ENCODE measurements at places on chromosomes 12 and 14. TPM values are rescaled to one million over a fixed set of nuclear protein-coding genes. Genes with fewer than 3 reads are reported as not detected.

Gene RPGRIP1
- total RNA-seq = not detected

- H3K27ac ChIP-seq = no peak overlapping the region
- H3K4me1 ChIP-seq = no peaks in the 10 kb centered on the region
- no peaks in the 10 kb centered on the region for H3K27me3 ChIP-seq
- H3K4me3 ChIP-seq = no peak overlapping the region
- DNase-seq = no peak
- H3K36me3 ChIP-seq = no peaks in the 10 kb centered on the region
Measured at GRCh38 chr12:103854372-103854973, 13.4 kb upstream of the NT5DC3 start.

- no peaks in the 10 kb centered on the region for H3K36me3 ChIP-seq
- no peak overlapping the region for H3K4me3 ChIP-seq
- no peaks in the 10 kb centered on the region for H3K27me3 ChIP-seq
Measured at GRCh38 chr12:46230306-46230705, 38.5 kb downstream of the SLC38A1 start.

Gene NAA30
- 16.5 TPM for total RNA-seq

Gene FAM186B
- 0.23 TPM for total RNA-seq

- no peak overlapping the region for H3K27ac ChIP-seq
- H3K36me3 ChIP-seq = no peaks in the 10 kb centered on the region
- no peak overlapping the region for H3K4me3 ChIP-seq
- H3K27me3 ChIP-seq = no peaks in the 10 kb centered on the region
- DNase-seq = peak; percentile 72
Measured at GRCh38 chr14:32252030-32252670, 49.1 kb upstream of the RNU6-8 start.

Gene FGF23
- not detected for total RNA-seq

Gene PFDN5
- total RNA-seq = 640 TPM

Gene GUCY2C
- total RNA-seq = not detected

Gene KCNK10
- not detected for total RNA-seq

Gene DDN
- not detected for total RNA-seq

Gene DAO
- not detected for total RNA-seq

DNA sequence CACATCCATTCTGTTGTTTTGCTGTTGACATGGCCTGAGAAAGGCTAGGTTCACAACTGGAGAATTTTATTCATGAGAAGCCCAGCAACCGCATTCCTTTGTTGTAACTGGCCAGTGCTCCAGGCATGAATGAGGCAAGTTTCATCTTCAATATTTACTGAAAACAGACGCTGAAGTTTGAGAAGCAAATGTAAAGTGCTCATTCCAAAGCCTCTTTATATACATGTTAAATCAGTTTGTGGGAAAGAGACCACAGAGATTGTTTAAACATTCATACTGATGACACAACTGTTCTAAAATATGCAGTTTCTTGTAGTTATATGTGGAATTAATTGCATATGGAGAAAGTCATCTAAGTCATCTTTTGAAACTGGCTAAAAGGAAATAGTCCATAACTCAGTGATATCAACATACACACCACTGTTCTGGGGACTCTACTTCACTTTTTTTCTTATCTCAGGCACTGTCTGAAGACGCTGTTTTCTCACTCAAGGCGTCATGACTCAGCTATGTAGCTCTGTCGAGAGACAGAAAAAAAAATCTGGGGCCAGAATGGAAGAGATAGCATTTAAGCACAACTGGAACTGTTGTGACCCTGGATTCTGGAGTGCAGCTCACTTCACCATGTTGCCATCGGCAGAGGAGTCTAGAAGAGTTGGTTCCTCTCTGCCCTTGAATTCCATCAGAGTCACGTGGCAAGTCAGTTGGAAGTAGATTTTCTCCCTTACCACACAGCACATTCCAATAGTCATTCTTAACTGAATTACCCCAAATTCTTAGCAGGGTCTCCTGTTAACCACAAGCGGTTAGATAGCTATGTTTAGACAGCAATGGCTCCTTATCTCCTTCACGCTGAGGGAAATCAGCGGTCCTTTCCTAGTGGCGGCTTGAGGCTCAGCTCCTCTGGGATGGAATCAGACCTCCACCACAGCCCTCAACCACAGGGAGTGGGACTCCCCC lies 258.4 kb upstream of the HMGA2 start:
- H3K27me3 ChIP-seq = no peaks in the 10 kb centered on the region
- H3K27ac ChIP-seq = no peak overlapping the region
- H3K4me1 ChIP-seq = no peaks in the 10 kb centered on the region
- DNase-seq = no peak
- no peaks in the 10 kb centered on the region for H3K36me3 ChIP-seq

Gene TROAP
- total RNA-seq = 0.83 TPM

Gene VDR
- 1.6 TPM for total RNA-seq

DNA sequence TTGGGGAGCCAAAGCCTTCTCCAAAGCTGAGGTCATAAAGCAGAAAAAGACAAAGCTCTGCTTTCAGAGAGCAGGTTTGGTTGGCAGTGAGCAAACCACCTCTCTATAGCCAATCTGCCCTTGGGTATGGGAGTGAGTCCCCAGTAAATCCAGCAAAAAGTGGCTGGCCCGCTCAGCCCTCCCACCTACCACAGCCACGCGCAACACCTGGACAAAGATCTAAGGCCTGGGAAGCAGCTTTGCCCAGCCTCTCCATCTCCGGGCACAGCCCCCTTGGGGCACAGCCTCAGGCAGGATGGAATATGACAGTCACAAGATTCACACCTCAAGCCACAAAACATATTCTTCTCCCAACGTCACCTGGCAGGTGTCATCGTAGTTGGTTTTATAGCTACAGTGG lies 211.7 kb upstream of the EEA1 start:
- no peaks in the 10 kb centered on the region for H3K27me3 ChIP-seq
- H3K36me3 ChIP-seq = no peaks in the 10 kb centered on the region
- DNase-seq = no peak
- no peak overlapping the region for H3K4me3 ChIP-seq
- H3K4me1 ChIP-seq = no peaks in the 10 kb centered on the region
- H3K27ac ChIP-seq = no peak overlapping the region

DNA sequence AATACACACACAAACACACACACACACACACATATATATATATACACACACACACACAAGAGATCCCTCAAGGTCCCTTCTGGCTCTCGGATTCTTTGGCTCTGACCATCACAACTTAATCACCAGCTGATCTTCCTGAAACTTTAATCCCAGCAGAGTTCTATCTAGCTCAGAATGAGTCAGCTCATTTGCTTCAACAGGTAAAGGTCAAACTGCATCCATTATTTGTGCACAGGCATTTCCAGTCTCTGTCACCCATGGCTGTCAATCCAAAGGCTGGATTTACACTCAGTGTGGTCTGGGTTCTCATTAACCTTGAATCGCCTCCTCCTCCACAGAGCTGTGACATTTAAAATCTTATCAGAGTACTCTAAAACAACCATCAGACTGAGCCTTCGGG lies 113.3 kb upstream of the TMPO start:
- no peak overlapping the region for H3K27ac ChIP-seq
- no peak overlapping the region for H3K4me3 ChIP-seq
- DNase-seq = no peak
- peaks cover 11% of the 10 kb centered on the region for H3K4me1 ChIP-seq

Gene MAPK1IP1L
- 143 TPM for total RNA-seq

GRCh38 chr14:94770251-94770749 lies 387 bp upstream of the GSC start:
- no peaks in the 10 kb centered on the region for H3K36me3 ChIP-seq
- H3K27me3 ChIP-seq = peaks cover 7% of the 10 kb centered on the region
- DNase-seq = no peak
- H3K27ac ChIP-seq = no peak overlapping the region
- no peaks in the 10 kb centered on the region for H3K4me1 ChIP-seq

GRCh38 chr14:60561845-60562746 lies 53.1 kb downstream of the SIX6 start:
- no peaks in the 10 kb centered on the region for H3K27me3 ChIP-seq
- H3K27ac ChIP-seq = no peak overlapping the region
- H3K4me3 ChIP-seq = no peak overlapping the region
- no peaks in the 10 kb centered on the region for H3K36me3 ChIP-seq
- no peak for DNase-seq

DNA sequence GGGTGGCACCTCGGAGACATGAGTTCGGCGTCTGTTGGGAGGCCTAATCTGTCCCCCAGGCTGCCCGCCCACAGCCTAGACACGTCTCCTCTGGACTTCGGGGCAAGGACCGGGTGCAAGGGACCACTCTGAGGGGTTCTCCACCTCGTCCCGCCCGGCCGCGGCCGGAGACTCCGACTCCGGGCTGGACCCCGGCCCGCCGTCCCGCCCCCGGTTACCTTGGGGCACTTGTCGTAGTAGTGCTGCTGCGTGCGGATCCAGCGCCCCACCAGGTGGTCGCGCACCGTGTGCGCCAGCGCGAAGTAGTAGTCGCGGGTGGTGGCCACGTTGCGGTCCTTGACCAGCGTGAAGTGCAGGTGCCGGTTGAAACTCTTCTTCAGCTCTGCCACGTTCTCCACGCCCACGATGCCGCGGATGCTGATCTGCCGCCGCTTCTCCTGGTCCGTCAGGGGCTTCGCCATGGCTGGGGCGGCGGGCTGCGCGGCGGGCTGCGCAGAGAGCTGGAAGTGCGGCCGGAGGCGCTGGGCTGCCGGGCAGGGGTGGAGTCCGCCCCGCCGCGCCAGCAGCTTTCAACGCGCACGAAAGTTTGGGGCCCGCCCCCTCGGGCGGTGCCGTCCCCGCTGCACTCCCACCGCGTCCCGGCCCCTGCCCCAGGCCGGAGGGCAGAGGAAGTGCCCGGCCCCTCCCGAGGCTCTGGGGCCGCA lies at the start of gene PYGL:
Gene PYGL (minus strand): TSS at position 541 of the 704 bp plus-strand sequence. CDS start 80 bp downstream, at position 461.
- peak within 1 kb of the TSS; percentile 55 for H3K4me3 ChIP-seq
- peaks cover 6% of the 10 kb centered on the region for H3K4me1 ChIP-seq
- peak; percentile 18 for DNase-seq
- no peak within 1 kb of the TSS for H3K27ac ChIP-seq
- peaks cover 12% of the 10 kb centered on the region for H3K27me3 ChIP-seq

GRCh38 chr12:113057565-113058485 lies 1.3 kb downstream of the DTX1 start:
- no peak for DNase-seq
- no peaks in the 10 kb centered on the region for H3K36me3 ChIP-seq
- H3K4me1 ChIP-seq = peaks cover 42% of the 10 kb centered on the region
- no peaks in the 10 kb centered on the region for H3K27me3 ChIP-seq
- H3K4me3 ChIP-seq = peak overlapping the region; percentile 57

Gene KRT73
- total RNA-seq = 71.7 TPM

DNA sequence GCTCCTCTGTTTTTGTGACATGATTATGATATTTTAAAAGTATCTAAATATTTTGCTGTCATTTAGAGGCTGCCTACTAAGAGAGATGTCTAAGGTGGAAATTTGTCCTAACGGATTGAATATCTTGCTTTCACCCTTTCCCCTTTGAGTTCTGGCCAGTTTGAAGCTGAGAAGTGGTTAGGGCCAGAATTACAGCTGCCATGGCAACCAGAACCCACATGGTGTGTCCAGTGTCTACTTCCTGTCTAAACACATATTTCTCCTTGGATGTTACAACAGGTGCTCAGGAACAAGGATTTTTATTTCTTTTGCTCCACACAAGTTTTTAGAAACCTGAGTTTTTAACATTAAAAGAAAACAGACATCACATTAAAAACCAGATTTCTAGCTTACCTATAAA lies 335.1 kb upstream of the OR4E1 start:
- H3K36me3 ChIP-seq = no peaks in the 10 kb centered on the region
- no peak for DNase-seq
- peak overlapping the region; percentile 51 for H3K27ac ChIP-seq
- H3K27me3 ChIP-seq = no peaks in the 10 kb centered on the region

Gene MFAP5
- not detected for total RNA-seq

- no peak overlapping the region for H3K27ac ChIP-seq
- H3K27me3 ChIP-seq = peaks cover 2% of the 10 kb centered on the region
- no peak overlapping the region for H3K4me3 ChIP-seq
- no peaks in the 10 kb centered on the region for H3K36me3 ChIP-seq
- H3K4me1 ChIP-seq = no peaks in the 10 kb centered on the region
- DNase-seq = peak; percentile 22
Measured at GRCh38 chr12:53791735-53792326, 40.1 kb upstream of the CISTR start.

Gene GARIN6
- not detected for total RNA-seq

DNA sequence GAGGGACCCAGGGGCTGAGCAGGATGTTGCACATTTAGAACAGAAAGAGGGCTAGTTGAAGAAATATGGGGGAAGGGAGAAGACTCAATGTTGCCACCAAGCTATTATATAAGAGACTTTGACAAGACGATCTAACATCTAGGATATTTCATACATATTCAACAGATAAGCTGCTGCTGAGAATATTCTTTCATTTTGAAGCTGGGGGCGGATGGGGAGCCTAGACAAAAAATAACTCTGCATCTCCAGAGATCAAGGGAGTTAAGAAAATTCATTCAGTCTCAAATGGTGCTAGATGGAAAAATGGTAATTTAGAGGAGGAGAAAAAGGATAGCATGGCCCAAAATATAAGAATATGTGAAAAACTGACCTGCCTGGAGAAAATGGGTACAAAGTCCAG lies 415.6 kb downstream of the MDGA2 start:
- H3K27me3 ChIP-seq = no peaks in the 10 kb centered on the region
- no peaks in the 10 kb centered on the region for H3K36me3 ChIP-seq
- no peak overlapping the region for H3K27ac ChIP-seq
- no peak for DNase-seq

Gene BMP4
- total RNA-seq = 1.6 TPM

Gene FSCB
- not detected for total RNA-seq

Gene REM2
- 3.9 TPM for total RNA-seq

GRCh38 chr12:115922952-115923564 lies 354.4 kb downstream of the MED13L start:
- no peaks in the 10 kb centered on the region for H3K36me3 ChIP-seq
- no peaks in the 10 kb centered on the region for H3K27me3 ChIP-seq
- no peaks in the 10 kb centered on the region for H3K4me1 ChIP-seq
- no peak overlapping the region for H3K27ac ChIP-seq
- no peak for DNase-seq

GRCh38 chr14:67360470-67361206 lies 510 bp downstream of the EIF2S1 start:
- peak overlapping the region; percentile 82 for H3K27ac ChIP-seq
- DNase-seq = no peak
- H3K27me3 ChIP-seq = no peaks in the 10 kb centered on the region
- H3K36me3 ChIP-seq = peaks cover 7% of the 10 kb centered on the region

- no peaks in the 10 kb centered on the region for H3K36me3 ChIP-seq
- no peaks in the 10 kb centered on the region for H3K4me1 ChIP-seq
- H3K27me3 ChIP-seq = no peaks in the 10 kb centered on the region
- no peak overlapping the region for H3K4me3 ChIP-seq
Measured at GRCh38 chr12:111203446-111203845, 165.4 kb downstream of the PHETA1 start.

Gene TPH2
- total RNA-seq = not detected

- H3K27ac ChIP-seq = no peak overlapping the region
- H3K27me3 ChIP-seq = no peaks in the 10 kb centered on the region
- H3K36me3 ChIP-seq = no peaks in the 10 kb centered on the region
- no peak overlapping the region for H3K4me3 ChIP-seq
- DNase-seq = no peak
Measured at GRCh38 chr12:107435520-107435919, 250.1 kb upstream of the PWP1 start.

DNA sequence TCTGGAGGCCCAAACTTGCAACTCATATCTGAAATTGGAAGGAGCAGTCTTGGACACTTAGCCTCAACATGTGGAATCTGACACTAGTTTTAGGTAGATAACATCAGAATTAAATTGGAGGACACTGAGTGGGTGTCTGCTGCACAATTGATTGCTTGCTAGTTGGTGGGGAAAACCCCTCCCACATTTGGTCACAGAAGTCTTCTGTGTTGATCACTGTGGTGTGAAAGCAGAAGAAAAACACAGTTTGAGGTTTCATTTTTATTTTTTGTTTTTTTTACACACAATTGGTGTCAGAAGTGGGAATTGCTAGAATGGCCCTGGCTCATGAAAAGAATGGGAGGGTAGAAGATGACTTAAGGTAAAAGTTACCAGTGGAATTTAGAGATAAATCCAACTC lies 78.0 kb upstream of the CD163 start:
- H3K27ac ChIP-seq = no peak overlapping the region
- no peaks in the 10 kb centered on the region for H3K4me1 ChIP-seq
- DNase-seq = no peak
- no peaks in the 10 kb centered on the region for H3K36me3 ChIP-seq
- H3K4me3 ChIP-seq = no peak overlapping the region

All from naive thymus-derived CD4-positive, alpha-beta T cell (primary cell).